ENCODE measurements at places on chromosomes 13 and 19. TPM values are rescaled to one million over a fixed set of nuclear protein-coding genes. Genes with fewer than 3 reads are reported as not detected.

The STOML3 gene
- polyA plus RNA-seq: 1.5 TPM

The CYP4F8 gene
- 0.08 TPM for polyA plus RNA-seq

The ZNF223 gene
- polyA plus RNA-seq: 9.6 TPM

The SIGLEC5 gene
- polyA plus RNA-seq: not detected

The SOX1 gene
- polyA plus RNA-seq: 6.7 TPM

The ZNF524 gene
- 11.2 TPM for polyA plus RNA-seq

The PRR36 gene
- polyA plus RNA-seq: 59.4 TPM

The CDC16 gene
- polyA plus RNA-seq: 98.1 TPM

The FUZ gene
- 32.6 TPM for polyA plus RNA-seq

The HTR2A gene
- 23.5 TPM for polyA plus RNA-seq

The ATG4D gene
- 43.9 TPM for polyA plus RNA-seq

The CDC42EP5 gene
- 6.5 TPM for polyA plus RNA-seq

The CBLC gene
- 0.25 TPM for polyA plus RNA-seq

The HNRNPA1L2 gene
- 26.5 TPM for polyA plus RNA-seq

The BST2 gene
- polyA plus RNA-seq: 14.4 TPM

The PSG3 gene
- 0.17 TPM for polyA plus RNA-seq
